ENCODE measurements at places on chromosomes 5 and 9. TPM values are rescaled to one million over a fixed set of nuclear protein-coding genes. Genes with fewer than 3 reads are reported as not detected.

Gene OTULINL
- total RNA-seq: 0.22 TPM

Gene GABRA6
- total RNA-seq: not detected

Gene NR2F1
- 1.2 TPM for total RNA-seq

Gene PDE4D
- 45.3 TPM for total RNA-seq

Gene C5orf58
- total RNA-seq: not detected

Gene PCSK1
- total RNA-seq: 54.8 TPM

Gene HAUS6
- total RNA-seq: 19.2 TPM

Gene DND1
- total RNA-seq: 0.13 TPM

Gene NKD2
- total RNA-seq: not detected

Gene PSIP1
- total RNA-seq: 64.7 TPM

Gene SLC4A9
- total RNA-seq: not detected

Gene PCDHB15
- total RNA-seq: 1.9 TPM

Gene TAF11L10
- total RNA-seq: not detected

Gene FNIP1
- total RNA-seq: 111 TPM

Gene CER1
- not detected for total RNA-seq

Gene PCDHB11
- total RNA-seq: 1.7 TPM

Gene C9orf40
- total RNA-seq: 4.1 TPM

Gene CARTPT
- not detected for total RNA-seq

Gene PDE6A
- not detected for total RNA-seq

Gene TNFSF8
- total RNA-seq: not detected

Gene FST
- 277 TPM for total RNA-seq

Gene ANKRD31
- 0.65 TPM for total RNA-seq

Gene MSMP
- total RNA-seq: 1.4 TPM

Gene TAF1L
- under 0.01 TPM for total RNA-seq

Gene SLC6A3
- 0.13 TPM for total RNA-seq

Gene PCDHB7
- total RNA-seq: 2.0 TPM

Gene SDHA
- total RNA-seq: 112 TPM

Gene CAVIN4
- 0.91 TPM for total RNA-seq

Gene LRRC14B
- not detected for total RNA-seq

Gene MCTP1
- total RNA-seq: 0.86 TPM

Gene MLANA
- total RNA-seq: not detected

Gene ZBED3
- 1.1 TPM for total RNA-seq

Gene LHX3
- total RNA-seq: not detected

Gene GPR21
- 2.4 TPM for total RNA-seq

Gene CNOT6
- total RNA-seq: 10.5 TPM

Gene UNC5A
- total RNA-seq: not detected

Gene MTRR
- 48.0 TPM for total RNA-seq

Gene F2RL2
- not detected for total RNA-seq

Gene POLR3G
- 12.1 TPM for total RNA-seq

Gene NPR3
- total RNA-seq: 154 TPM
